ENCODE measurements at places on chromosomes 13 and 19.

DNA sequence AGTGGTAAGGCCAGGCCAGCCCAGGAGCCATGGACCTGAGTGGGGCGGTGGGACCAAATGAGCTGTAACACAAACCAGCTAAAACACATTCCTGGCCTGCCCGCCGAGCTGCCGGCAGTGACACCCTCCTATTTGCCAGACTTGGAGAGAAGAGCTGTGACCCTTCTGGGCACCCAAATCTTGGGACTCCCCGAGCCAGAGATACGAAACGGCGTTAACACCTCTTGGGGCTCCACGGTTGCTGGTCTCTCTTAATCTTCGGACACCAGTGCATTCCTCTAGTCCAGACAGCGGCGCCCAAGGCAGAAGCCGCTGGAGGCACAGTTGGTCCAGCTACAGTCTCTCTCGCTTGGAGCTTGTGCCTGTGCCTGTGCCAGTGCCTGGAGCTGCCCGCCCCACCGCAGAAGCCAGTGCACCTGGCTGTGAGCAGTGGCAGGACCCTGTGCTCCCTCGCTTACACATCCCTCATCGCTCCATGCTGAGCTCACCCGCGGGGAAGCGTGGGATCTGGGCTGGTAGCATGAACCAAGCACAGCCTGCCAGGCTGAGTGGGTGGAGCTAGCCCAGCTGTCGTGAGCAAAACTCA, 147.2 kb upstream of the KLHL1 start:
- DNase-seq: no peak

DNA sequence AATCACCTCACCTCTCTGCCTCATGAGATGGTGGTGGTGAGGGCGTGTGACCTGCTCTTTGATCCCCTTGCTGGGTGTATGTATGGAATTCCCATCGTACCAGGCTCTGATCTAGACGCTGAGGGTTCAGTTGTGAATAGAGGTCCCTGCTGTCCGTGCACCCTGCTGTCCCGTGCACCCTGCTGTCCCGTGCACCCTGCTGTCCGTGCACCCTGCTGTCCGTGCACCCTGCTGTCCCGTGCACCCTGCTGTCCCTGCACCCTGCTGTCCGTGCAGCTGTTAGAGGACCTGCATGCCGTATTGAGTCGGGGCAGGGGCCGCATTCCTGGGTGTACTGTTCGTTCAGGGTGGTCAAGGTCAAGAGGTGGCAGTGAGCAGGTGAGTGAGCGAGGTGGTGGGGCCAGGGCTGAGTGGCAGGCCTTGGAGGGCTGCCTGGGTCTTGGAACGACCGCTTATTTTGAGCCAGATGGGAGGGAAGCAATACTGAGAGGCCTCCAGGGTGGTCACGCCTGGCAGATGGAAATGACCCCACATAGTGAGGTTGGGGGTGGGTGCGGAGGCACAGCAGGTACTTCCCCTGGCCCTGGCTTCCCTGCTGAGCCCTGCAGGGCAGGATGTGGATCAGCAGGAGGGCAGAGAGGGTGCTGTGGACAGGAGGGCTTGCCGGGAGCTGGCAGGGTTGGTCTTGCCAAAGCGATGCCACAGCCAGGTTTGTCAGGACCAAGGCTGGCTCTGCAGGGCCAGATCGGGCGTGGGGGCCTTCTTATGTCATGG, 4.6 kb upstream of the EPN1 start:
- peak; percentile 75 for DNase-seq

GRCh38 chr19:17097593-17098126, 22.1 kb downstream of the MYO9B start:
- DNase-seq: no peak

- no peak for DNase-seq
Observed at GRCh38 chr13:82879921-82880320, 1002.4 kb downstream of the SLITRK1 start.

DNA sequence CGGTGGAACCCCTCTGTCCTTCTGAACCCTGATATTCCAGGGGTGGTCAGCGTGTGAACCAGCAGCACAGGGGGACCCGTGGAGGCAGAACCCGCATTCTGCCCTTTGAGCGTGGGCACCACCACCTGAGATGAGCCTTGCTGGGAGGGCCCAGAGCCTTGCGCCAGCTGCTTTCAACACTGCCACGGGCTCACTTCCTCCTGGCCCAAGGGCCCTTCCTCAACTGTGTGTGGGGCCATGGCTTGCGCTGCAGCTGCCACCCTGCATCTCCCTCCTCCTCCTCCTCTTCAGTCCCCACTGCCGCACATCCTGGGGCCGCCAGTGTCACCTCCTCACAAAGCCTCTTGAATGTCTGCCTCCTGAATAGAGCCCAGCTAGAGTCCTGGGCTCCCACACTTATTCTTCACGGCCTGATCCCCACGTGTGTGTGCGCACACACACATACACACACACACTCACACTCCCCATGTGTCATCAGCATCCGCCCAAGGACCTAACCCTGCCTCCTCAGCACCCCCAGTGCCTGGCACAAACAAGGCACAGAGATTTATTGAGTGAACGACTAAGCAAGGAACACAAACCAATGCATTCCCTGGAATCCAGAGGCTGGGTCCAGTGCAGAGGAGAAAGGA, 26.9 kb upstream of the TMEM160 start:
- no peak for DNase-seq

GRCh38 chr19:42114412-42114811, 17.8 kb downstream of the POU2F2 start:
- DNase-seq: no peak

GRCh38 chr13:110129076-110129475, 177.9 kb downstream of the COL4A1 start:
- DNase-seq: no peak

- DNase-seq: no peak
Observed at GRCh38 chr19:2453431-2454025, 3.2 kb downstream of the LMNB2 start.

DNA sequence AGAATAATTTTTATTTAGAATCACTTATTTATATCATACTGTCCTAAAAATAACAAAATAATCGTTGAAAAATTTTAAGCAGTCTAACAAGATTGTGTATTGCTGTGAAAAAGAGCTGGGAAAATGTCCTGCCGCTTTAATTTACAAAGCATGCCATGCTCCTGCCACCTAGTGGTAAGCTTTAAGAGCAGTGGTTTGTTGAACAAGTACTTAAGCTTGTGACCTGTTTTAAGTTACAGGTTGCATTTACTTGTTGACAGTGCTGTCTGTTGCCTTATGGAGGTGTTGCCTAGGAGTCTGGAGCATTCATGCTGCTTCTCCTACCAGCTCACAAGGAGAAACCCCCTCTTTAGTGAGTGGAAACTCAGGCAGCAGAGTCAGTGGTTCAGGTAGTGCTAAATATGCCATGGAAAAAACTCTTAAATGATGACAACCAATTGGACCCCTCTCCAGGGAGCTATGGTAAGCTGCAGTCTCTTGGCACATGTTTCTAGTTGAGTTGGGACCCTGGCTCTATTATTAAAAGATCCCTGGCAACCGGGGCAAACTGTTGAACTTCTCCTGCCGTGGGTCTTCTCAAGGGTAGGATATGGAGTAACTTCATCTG, 68.4 kb downstream of the SPATA13 start:
- DNase-seq: no peak

DNA sequence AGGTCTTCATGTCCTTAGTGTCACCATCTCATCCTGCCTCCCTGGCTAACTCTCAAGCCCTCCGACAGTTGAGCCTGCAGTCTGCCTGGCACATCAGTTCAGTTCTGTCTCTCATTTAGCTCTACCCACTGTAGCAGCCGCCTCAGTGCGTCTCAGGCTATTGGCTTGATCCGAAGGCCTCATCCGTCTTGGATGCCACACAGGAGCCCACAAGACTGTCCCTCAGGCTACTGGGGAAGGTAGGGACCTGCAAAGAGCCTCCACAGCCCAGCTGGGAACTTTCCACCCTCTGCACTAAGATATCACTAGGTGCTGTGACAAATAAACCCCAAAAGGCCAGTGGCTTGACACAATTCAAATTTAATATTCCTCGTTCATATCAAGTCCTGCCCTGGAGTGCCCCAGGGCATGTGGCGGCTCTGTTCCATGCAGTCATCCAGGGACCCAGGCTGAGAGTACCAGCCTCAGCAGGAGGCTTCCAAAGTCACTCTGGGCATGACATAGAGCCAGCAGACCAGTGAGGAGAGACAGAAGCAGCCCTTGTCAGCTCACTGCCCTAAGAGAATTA, 5.7 kb downstream of the VSTM2B start:
- no peak for DNase-seq

GRCh38 chr19:18317961-18318800, 4.7 kb downstream of the LSM4 start:
- no peak for DNase-seq

DNA sequence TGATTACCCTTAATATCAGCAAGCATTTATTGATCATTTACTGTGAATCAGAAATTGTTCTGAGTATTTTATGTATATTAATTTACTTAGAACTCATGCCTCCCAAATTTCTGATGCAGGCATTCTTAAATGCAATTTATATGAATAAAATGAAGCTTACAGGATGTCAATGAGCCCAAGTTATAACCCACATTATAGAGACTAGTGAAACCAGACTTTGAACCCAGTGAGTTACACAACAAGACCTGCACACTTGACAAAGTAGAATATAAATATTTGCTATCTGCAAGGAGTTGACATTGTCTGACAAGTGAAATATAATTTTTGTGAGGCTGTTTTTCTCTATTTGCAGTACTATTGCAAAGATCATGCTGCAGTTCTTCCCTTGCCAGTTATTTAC, 656.0 kb downstream of the GPC5 start:
- no peak for DNase-seq

DNA sequence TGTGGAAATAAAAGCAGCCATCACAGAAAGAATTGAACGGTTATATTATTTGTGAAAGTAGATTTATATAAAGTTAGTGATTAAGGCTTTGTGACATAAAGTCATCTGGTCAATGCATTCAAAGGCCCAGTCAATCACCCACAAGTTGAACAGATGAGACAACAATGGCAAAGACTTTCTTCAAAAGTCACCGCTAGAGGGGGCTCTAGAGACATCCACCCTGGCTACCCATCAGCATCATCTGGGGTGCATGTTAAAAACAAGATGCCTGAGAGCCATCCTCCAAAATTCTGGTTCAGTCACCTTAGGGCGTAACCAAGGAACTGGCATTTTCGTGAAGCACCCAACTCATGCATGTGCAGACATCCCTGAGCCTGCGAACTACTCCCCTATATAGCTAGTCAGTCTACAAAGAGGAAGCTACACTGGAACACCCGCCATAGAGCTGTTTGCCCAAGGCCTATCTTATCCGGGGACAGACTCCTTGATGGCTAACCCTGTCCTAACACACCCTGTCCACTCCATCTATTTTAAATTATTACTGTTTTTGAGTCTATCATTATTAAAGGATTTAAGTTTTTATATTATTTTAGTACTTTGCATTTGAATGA, 970.5 kb downstream of the UQCRFS1 start:
- no peak for DNase-seq

DNA sequence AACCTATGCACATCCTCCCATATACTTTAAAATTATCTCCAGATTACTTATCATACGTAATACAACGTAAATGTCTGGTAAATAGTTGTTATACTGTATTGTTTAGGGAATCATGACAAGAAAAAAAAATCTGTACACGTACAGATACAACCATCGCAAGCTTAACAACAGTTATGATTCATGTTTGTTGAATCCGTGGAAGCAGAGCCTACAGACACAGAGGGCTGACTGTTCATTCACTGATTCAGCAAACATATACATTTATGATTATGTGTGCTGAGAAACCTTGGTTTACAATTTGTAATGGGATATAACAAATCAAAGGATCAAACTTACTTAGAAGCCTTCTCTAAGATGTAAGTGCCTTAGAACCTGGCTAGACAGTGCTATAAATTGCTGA, 1.5 kb downstream of the ZNF260 start:
- no peak for DNase-seq

GRCh38 chr13:26048741-26049140, 3.1 kb downstream of the SHISA2 start:
- no peak for DNase-seq

DNA sequence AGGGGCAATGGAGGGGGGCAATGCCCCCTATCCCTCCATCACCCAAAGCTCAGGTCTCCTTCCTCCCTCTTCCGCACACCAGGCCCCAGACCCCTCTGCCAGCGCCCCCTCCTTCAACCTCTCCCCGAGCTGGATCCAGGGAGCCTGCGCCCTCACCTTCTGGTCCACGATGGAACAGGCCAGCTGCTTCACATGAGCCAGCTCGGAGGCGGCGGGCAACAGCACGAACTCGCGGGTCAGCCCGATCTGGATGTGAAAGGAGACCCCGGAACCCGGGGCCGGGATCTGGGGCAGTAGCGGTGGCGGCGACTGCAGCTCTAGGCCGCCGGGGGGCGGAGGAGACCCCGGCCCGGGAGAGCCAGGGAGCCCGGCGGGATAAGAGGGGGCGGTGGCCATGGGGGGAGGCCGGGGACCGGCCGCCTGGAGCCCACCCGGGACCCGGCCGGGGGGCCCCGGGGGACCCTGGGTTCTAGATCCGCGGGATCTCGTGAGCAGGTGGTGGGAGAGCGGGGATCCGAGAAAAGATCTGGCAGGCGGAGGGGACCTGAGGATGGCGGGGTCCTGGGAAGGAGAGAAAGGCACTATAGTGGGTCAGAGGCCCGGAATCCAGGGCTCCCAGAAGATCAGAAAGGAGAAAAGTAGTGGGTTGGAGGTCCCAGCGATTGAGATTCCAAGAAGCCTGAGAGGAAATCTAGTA, 791 bp downstream of the PRKD2 start:
- DNase-seq: no peak

DNA sequence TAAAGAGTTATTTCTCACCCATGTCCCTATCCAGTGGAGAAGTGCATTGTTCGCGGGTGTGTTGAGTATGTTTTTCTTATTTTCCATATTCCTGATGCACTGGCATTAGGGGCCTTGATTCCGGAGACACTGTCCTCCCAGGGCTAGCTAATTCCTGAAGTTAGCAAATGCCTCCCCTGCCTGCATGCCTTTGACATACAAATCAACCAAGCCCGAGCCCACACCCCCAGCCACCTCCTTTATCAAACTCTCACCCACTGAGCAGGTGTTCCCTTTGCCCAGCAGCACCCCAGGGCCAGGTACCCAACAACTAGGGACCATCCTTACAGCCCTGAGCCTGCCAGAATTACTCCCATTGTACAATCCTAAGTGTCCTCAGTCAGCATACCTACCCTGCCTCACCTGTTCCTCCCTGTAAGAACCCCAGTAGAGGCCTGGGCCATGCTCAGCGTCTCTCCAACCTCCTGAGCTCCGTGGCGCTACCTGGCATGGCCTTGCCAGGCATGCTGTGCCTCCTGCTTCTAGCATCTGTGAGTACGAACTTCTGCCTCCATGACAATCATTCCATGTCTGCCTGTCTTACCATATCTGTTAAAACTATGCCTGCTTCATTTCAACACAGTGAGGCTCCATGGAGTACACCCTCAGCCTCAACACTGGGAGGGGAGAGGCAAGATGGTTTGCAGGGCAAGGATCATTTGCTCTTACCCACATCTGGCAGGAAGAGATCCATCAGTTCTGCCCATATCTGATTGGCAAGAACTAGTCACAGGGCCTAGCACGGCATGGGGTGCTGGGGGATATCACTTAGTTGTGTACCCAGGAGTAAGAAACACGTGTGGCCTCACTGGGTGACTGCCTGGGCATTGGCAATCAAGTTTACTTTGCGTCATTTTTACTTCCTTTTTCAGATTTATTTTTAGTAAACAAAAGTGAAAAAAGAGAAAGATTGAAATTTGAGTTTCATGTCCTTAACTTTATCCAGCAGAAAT, 203.9 kb downstream of the SHISA2 start:
- DNase-seq: no peak

Data from left hindlimb (tissue), 1 donor.